Thyroid gland (tissue), 4 donors: ENCODE measurements at places on chromosomes 5 and 9. TPM values are rescaled to one million over a fixed set of nuclear protein-coding genes. Genes with fewer than 3 reads are reported as not detected.

EIF4E1B gene
- not detected for total RNA-seq

DNAJC25 gene
- total RNA-seq = 8.5 TPM

PTPDC1 gene
- 25.2 TPM for total RNA-seq

IL3 gene
- total RNA-seq = not detected

SLC4A9 gene
- total RNA-seq = 0.45 TPM

TLE1 gene
- 56.7 TPM for total RNA-seq

TTC16 gene
- 0.44 TPM for total RNA-seq

GDNF gene
- total RNA-seq = not detected

INSYN2B gene
- not detected for total RNA-seq

PPP2R2B gene
- 1.1 TPM for total RNA-seq

TPPP gene
- total RNA-seq = 11.1 TPM

GPR151 gene
- total RNA-seq = not detected

TMEM174 gene
- total RNA-seq = 1.5 TPM

FAM221B gene
- not detected for total RNA-seq

SGTB gene
- 12.0 TPM for total RNA-seq

PCDHGA12 gene
- total RNA-seq = 9.4 TPM

ANKRA2 gene
- total RNA-seq = 43.1 TPM

NELFB gene
- 39.1 TPM for total RNA-seq

ADRB2 gene
- total RNA-seq = 4.5 TPM

TRPM6 gene
- total RNA-seq = 0.78 TPM

GAPT gene
- total RNA-seq = not detected

ARSI gene
- total RNA-seq = 0.22 TPM

SELENOP gene
- 637 TPM for total RNA-seq

RECK gene
- total RNA-seq = 7.1 TPM
